Heart right ventricle (tissue), 16 donors: ENCODE measurements at places on chromosomes 1 and 21.

GRCh38 chr1:159008744-159009188 lies 941 bp upstream of the IFI16 start:
- no peaks in the 10 kb centered on the region for H3K36me3 ChIP-seq
- H3K4me1 ChIP-seq = peaks cover 53% of the 10 kb centered on the region
- H3K4me3 ChIP-seq = no peak overlapping the region
- H3K27me3 ChIP-seq = no peaks in the 10 kb centered on the region
- H3K27ac ChIP-seq = peak overlapping the region; percentile 96

GRCh38 chr1:9331016-9331415 lies 38.3 kb downstream of the SPSB1 start:
- H3K36me3 ChIP-seq = no peaks in the 10 kb centered on the region
- DNase-seq = no peak
- no peaks in the 10 kb centered on the region for H3K27me3 ChIP-seq
- peaks cover 10% of the 10 kb centered on the region for H3K4me1 ChIP-seq
- no peak overlapping the region for H3K4me3 ChIP-seq

DNA sequence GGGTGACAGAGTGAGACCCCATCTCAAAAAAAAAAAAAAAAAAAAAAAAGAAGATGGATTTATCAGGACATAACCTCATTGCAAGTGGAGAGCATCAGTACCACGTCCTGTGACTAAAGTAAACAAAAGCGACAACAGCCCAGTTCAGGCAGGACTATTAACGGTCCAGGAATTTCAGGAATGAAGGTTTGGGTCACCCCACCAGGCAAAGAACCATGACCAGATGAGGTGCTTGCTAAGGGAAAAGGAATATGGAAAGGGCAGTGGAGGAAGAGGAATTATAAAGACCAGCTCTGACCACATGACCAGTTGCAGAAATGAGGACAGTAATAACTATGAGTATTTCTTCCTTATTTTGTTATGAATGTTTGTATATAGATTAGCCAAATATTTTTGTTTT lies 35.4 kb upstream of the EIF4G3 start:
- no peaks in the 10 kb centered on the region for H3K27me3 ChIP-seq
- no peaks in the 10 kb centered on the region for H3K4me1 ChIP-seq
- no peak overlapping the region for H3K27ac ChIP-seq
- H3K36me3 ChIP-seq = peaks cover 6% of the 10 kb centered on the region

GRCh38 chr1:174160109-174160473 lies 771 bp downstream of the RABGAP1L start:
- H3K36me3 ChIP-seq = no peaks in the 10 kb centered on the region
- peak; percentile 52 for DNase-seq
- no peaks in the 10 kb centered on the region for H3K27me3 ChIP-seq
- peak overlapping the region; percentile 81 for H3K4me3 ChIP-seq

- no peaks in the 10 kb centered on the region for H3K4me1 ChIP-seq
- no peak overlapping the region for H3K4me3 ChIP-seq
- H3K27ac ChIP-seq = no peak overlapping the region
- no peaks in the 10 kb centered on the region for H3K36me3 ChIP-seq
Observed at GRCh38 chr21:21147374-21147745, 149.2 kb downstream of the NCAM2 start.

DNA sequence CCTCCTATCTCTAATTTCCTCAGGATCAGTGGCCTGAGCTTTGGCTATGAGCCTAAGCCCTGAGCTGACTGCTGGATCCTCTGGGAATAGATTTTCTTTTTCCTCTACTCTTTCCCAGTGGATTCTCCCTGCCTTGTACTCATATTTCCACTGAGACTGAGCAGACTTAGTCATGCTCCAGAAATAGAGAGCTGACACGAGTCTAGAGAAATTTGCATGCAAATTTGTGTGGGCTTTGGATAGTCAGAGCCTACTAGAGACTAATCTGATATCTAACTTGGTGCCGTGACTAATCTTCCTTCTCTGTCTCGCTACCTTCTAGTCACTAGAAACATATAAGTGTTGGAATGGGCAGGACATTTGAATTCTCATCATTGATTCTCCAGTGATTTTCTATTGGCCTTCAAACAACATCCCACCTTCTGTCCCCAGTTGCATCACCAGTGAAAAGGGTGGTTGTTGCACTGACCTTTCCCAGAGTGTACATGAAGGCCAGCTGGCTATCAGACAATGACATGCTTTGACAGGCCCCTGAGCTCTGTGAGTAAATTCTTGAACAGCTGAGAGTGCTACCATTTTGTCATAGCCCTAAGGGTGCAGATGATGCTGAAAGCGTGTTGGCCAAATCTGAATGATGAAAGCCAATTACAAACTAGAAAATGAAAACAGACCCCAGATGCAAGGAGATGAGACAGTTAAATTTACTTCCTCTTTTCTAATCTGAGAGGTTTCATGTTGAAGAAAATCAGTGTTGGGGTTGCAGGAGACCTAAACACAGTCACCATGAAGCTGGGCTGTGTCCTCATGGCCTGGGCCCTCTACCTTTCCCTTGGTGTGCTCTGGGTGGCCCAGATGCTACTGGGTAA lies at the start of gene FCRLA:
Gene FCRLA (plus strand): TSS at position 748 of the 866 bp plus-strand sequence. CDS start 36 bp downstream, at position 784.
- no peak within 1 kb of the TSS for H3K4me3 ChIP-seq
- peaks cover 14% of the 10 kb centered on the region for H3K4me1 ChIP-seq
- H3K36me3 ChIP-seq = no peaks in the 10 kb centered on the region

- H3K4me3 ChIP-seq = no peak overlapping the region
- H3K36me3 ChIP-seq = no peaks in the 10 kb centered on the region
- no peak for DNase-seq
Observed at GRCh38 chr1:42935971-42936308, 22.7 kb downstream of the SLC2A1 start.

DNA sequence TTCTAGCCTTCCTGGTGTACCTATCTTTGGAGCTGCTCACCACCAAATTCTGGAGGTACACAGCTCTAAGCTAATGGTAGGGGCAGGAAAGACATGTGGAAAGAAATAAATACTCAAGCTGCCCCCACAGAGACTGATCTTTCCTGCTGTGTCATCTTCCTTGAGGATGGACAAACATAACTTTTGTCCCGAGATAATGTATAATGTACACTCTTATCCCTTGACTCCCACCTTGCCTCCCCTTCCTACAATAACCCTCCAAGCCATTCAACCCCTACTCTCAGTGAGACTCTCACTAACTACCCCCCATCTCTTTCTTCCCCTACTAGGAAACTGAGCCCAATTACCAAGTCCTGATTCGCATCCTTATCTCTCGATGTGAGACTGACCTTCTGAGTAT lies 12.2 kb downstream of the ANXA9 start:
- H3K36me3 ChIP-seq = peaks cover 28% of the 10 kb centered on the region
- no peak overlapping the region for H3K27ac ChIP-seq
- no peak for DNase-seq
- no peak overlapping the region for H3K4me3 ChIP-seq

- DNase-seq = no peak
- no peaks in the 10 kb centered on the region for H3K36me3 ChIP-seq
- no peak overlapping the region for H3K27ac ChIP-seq
- H3K4me3 ChIP-seq = no peak overlapping the region
- no peaks in the 10 kb centered on the region for H3K27me3 ChIP-seq
Observed at GRCh38 chr1:162987866-162988265, 81.3 kb upstream of the RGS4 start.

DNA sequence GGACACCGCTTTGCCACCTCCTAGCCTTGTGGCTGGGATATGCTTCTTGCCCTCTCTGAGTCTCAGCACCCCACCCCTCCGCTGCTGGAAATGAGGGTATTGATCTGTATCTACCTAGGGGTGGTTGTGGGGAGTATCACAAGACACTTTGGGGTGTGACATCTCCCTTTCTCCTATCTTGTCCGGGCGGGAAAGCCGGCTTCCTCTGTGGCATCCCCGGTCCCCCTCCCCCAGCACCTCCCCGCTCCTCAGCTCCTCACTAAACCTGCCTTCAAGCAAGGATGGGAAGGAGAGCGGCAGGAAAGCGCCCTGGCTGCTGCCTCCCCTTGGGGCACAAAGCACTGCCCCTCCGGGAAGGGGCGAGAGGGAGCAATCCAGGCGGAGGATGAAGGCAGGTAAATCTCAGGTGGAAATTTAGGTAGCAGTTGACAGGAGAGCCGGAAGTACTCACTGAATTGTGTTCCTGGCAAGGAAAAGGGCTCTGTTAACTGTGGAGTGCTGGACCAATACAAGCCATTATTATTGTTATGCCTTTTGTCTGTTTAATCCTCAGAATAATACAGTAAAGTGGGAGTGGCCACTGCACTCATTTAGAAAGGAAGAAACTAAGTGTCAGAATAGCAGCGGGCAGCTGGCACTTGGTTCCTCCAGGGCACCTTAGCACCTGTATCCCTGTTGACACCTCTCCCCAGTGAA lies 49.0 kb upstream of the LRP8 start:
- no peak overlapping the region for H3K27ac ChIP-seq
- H3K27me3 ChIP-seq = peaks cover 25% of the 10 kb centered on the region
- no peaks in the 10 kb centered on the region for H3K36me3 ChIP-seq

DNA sequence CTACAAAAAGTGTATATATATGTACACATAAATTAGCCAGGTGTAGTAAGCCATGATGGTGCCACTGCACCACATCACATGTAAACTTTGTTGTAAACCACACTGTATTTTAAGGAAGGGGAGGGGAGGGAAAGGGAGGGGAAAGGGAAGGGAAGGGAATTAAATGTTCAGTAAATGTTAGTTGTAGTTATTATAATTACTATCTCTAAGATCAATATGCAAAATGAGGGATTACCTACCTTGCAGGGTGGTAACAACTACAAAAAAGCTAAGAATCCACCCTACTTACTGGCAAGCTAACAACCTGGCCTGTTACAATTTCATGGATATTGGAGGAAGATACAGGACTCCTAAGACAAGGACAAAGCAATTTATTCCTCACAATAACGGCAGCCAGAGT lies 17.7 kb downstream of the FAF1 start:
- H3K4me3 ChIP-seq = no peak overlapping the region
- no peak overlapping the region for H3K27ac ChIP-seq
- H3K27me3 ChIP-seq = no peaks in the 10 kb centered on the region
- H3K4me1 ChIP-seq = peaks cover 4% of the 10 kb centered on the region
- no peaks in the 10 kb centered on the region for H3K36me3 ChIP-seq

- no peaks in the 10 kb centered on the region for H3K36me3 ChIP-seq
- no peak overlapping the region for H3K27ac ChIP-seq
- no peak overlapping the region for H3K4me3 ChIP-seq
- H3K4me1 ChIP-seq = no peaks in the 10 kb centered on the region
- no peak for DNase-seq
Observed at GRCh38 chr21:31347435-31348032, 3.5 kb upstream of the TIAM1 start.

- H3K4me1 ChIP-seq = peaks cover 8% of the 10 kb centered on the region
- DNase-seq = no peak
- H3K36me3 ChIP-seq = no peaks in the 10 kb centered on the region
- no peak overlapping the region for H3K4me3 ChIP-seq
- no peak overlapping the region for H3K27ac ChIP-seq
Observed at GRCh38 chr1:24713176-24713575, 32.1 kb upstream of the CLIC4 start.

DNA sequence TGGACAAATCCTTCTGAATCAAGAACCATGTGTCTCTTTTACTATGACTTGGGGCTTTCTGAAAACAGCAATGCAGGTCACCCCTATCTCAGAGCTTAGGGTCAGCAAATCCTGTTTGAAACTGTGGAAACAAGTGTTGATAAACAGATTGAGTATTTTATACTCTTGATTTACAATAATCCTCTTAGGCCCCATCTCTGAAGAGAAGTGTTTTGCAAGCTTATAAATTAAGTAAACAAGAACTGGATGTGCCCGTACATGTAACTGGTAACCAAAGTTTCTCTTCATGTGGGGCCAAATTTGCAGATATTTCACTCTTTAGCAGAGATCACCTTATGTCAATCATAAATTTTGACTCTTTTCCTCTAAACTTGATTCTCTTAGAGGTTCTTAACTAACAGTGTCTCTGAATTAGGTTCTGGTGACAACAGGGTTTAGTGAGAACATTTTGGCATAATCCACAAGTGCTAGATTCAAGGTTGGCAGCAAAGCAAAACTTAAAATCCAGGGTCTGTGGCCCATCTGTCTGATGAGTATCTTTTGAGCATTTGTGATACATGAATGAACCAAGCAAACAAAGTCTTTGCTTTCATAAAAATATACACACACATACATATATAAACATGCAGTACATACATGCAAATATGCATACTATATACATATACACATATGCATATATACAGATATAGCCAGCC lies 183.0 kb upstream of the HOOK1 start:
- H3K4me3 ChIP-seq = no peak overlapping the region
- no peak overlapping the region for H3K27ac ChIP-seq
- no peaks in the 10 kb centered on the region for H3K27me3 ChIP-seq

- H3K27me3 ChIP-seq = no peaks in the 10 kb centered on the region
- H3K36me3 ChIP-seq = no peaks in the 10 kb centered on the region
- DNase-seq = no peak
- H3K4me1 ChIP-seq = no peaks in the 10 kb centered on the region
- H3K27ac ChIP-seq = no peak overlapping the region
Observed at GRCh38 chr1:199247891-199248290, 609.1 kb downstream of the PTPRC start.

GRCh38 chr1:154847891-154848290 lies 22.2 kb downstream of the KCNN3 start:
- H3K27ac ChIP-seq = no peak overlapping the region
- no peaks in the 10 kb centered on the region for H3K27me3 ChIP-seq
- H3K4me3 ChIP-seq = no peak overlapping the region
- DNase-seq = no peak
- peaks cover 35% of the 10 kb centered on the region for H3K4me1 ChIP-seq

- no peak for DNase-seq
- H3K36me3 ChIP-seq = no peaks in the 10 kb centered on the region
- peaks cover 92% of the 10 kb centered on the region for H3K27me3 ChIP-seq
- no peak within 1 kb of the TSS for H3K4me3 ChIP-seq
- H3K4me1 ChIP-seq = peaks cover 23% of the 10 kb centered on the region
Observed at GRCh38 chr1:115840605-115841460, at the start of gene NHLH2. NHLH2 (minus strand) TSS chr1:115841126; CDS start chr1:115838372, 2,754 bp downstream.

DNA sequence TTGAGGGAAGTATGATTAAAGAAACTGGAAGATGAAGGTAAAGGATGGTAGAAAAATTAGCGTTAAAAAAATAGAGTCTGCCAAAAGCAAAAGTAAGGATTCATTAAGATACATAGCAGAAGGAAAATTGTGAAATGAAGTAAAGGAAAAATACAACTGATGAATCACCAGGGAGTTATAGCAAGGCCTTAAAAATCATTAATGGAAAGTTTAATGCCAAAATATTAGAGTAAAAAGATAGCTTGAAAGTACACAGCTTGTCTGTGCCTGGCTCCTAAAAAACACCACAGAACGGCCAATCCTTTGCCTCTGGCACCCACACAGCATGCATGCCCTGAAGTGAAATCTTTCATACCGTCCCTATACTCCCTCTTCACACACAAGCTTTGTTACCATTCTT lies 66.9 kb upstream of the APOBEC4 start:
- DNase-seq = no peak
- H3K27me3 ChIP-seq = no peaks in the 10 kb centered on the region
- H3K4me3 ChIP-seq = no peak overlapping the region
- H3K27ac ChIP-seq = no peak overlapping the region
- no peaks in the 10 kb centered on the region for H3K36me3 ChIP-seq

DNA sequence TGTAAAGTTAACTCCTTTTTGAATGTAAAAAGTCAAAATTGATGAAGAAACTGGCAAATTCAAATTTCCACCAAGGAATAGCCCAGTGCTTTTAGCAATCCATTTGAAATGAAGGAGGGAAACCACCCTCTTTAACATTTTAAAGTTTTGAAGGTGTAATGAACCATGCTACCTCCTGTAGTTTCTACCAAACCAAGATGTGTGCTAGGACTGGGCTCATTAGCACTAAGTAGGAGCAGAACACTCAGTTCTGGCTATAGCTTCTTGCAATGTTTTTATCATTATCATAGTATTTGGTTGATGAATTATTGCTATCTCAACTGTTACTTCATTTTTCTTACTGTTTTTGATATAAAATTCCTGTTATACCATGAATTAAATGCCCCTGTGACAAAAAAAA lies 319.2 kb upstream of the ZRANB2 start:
- no peak for DNase-seq
- no peaks in the 10 kb centered on the region for H3K27me3 ChIP-seq
- no peak overlapping the region for H3K4me3 ChIP-seq
- no peak overlapping the region for H3K27ac ChIP-seq
